HCT116 (cell line): ENCODE measurements at places on chromosomes 2 and 18. TPM values are rescaled to one million over a fixed set of nuclear protein-coding genes. Genes with fewer than 3 reads are reported as not detected.
A peak's percentile ranks its signal among the peaks of the same experiment; 100 is the strongest.

DNA sequence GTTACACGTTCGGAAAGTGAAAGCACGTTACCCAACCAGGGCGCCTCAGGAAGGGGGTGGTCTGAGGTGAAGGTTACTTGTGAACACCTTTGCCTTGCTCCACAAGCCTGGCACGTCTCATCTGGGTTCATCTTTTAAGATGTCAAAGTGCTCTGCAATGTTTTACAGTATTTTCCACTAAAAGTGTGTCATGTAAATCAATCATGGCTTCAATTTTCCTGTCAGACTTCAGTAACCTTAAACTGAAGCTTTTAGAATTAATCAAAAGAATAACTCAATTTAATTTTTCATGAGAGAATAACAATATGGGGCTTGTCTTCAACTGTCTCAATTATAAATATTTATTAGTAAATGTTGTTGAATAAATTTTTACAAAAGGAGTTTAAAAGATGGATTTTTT lies 93.3 kb upstream of the FANCL start:
- H3K27me3 ChIP-seq: no peaks in the 10 kb centered on the region
- no peak for DNase-seq
- H3K36me3 ChIP-seq: no peaks in the 10 kb centered on the region
- H3K27ac ChIP-seq: no peak overlapping the region

Gene ASXL3
- total RNA-seq: not detected

GRCh38 chr2:44247924-44248323 lies 27.4 kb upstream of the SLC3A1 start:
- DNase-seq: no peak
- H3K4me1 ChIP-seq: no peaks in the 10 kb centered on the region
- H3K4me3 ChIP-seq: no peak overlapping the region
- no peaks in the 10 kb centered on the region for H3K27me3 ChIP-seq
- no peak overlapping the region for H3K27ac ChIP-seq
- no peaks in the 10 kb centered on the region for H3K36me3 ChIP-seq

DNA sequence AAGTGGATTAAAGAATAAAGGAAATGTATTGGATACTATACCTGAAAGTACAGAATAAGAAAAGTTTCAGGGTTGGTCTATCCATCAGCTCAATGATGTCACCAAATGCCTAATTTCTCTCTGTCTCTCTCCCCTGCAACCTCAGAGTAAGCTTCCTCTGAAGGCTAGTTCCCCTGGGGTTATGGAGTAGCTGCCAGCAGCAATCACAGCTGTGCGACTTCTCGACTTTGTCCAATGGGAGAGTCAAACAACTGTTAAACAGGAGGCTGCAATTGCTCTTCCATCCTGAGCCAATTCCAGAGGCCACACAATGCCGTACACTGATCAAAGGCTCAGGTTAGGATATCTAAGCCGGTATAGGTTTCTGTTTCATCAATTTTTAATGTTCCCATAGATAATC lies 95.3 kb upstream of the FANCL start:
- no peaks in the 10 kb centered on the region for H3K27me3 ChIP-seq
- H3K4me3 ChIP-seq: no peak overlapping the region
- no peak for DNase-seq
- H3K36me3 ChIP-seq: no peaks in the 10 kb centered on the region
- no peak overlapping the region for H3K27ac ChIP-seq
- H3K4me1 ChIP-seq: no peaks in the 10 kb centered on the region

Gene MEP1B
- not detected for total RNA-seq

GRCh38 chr2:2926858-2927175 lies 450.8 kb downstream of the EIPR1 start:
- no peaks in the 10 kb centered on the region for H3K36me3 ChIP-seq
- no peak overlapping the region for H3K27ac ChIP-seq
- DNase-seq: no peak
- no peaks in the 10 kb centered on the region for H3K4me1 ChIP-seq
- H3K27me3 ChIP-seq: 0 out of 2 replicates have a peak, but pooled peaks cover 6% of the 10 kb centered on the region

Gene CNDP1
- total RNA-seq: not detected

Gene TMEFF2
- total RNA-seq: not detected

GRCh38 chr2:177612659-177613058 lies 220.1 kb downstream of the AGPS start:
- H3K4me1 ChIP-seq: no peaks in the 10 kb centered on the region
- H3K4me3 ChIP-seq: no peak overlapping the region
- H3K36me3 ChIP-seq: no peaks in the 10 kb centered on the region
- H3K27me3 ChIP-seq: no peaks in the 10 kb centered on the region
- no peak overlapping the region for H3K27ac ChIP-seq

DNA sequence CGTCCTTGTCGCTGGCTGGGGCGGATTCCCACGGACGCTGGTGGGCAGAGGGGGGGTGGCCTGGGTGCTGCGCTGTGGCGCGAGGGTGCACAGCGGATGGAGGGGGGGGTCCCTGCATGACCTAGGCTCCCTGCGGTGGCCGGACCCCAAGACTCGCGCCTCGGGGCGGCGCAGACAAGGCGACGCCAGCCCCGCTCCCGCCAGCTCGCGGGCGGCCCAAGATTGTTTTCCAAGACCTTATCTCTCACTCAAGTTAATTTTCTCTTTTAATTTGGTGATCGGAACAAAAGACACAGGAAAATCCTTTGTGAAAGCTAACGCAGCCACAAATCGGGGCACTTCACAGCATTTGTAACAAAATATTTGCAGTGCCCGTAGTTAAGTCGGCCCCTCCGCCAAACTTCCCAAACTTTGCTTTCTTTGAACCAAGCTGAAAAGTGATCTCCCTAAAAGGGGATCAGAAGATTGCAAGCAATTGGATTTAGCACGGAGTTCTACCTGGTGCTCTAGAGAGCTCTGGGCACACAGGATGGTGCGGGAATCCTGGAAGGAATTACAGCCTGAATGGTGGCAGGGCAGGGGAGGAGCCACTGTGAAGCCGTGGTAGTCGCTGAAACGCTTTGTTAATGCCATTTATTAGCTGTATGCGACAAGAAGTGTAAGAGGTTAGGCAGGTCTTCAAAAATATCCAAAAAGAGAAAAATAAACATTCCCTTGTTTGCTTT lies 4.8 kb upstream of the ID2 start:
- H3K4me1 ChIP-seq: peaks cover 40% of the 10 kb centered on the region
- H3K27me3 ChIP-seq: no peaks in the 10 kb centered on the region
- DNase-seq: no peak
- peak overlapping the region; percentile 42 for H3K4me3 ChIP-seq
- H3K36me3 ChIP-seq: no peaks in the 10 kb centered on the region

GRCh38 chr2:8662239-8662879 lies 19.5 kb upstream of the ID2 start:
- peak overlapping the region; percentile 34 for H3K4me3 ChIP-seq
- no peaks in the 10 kb centered on the region for H3K36me3 ChIP-seq
- H3K27ac ChIP-seq: peak overlapping the region; percentile 41; the same call in 1 of the 2 replicates
- peaks cover 26% of the 10 kb centered on the region for H3K4me1 ChIP-seq

DNA sequence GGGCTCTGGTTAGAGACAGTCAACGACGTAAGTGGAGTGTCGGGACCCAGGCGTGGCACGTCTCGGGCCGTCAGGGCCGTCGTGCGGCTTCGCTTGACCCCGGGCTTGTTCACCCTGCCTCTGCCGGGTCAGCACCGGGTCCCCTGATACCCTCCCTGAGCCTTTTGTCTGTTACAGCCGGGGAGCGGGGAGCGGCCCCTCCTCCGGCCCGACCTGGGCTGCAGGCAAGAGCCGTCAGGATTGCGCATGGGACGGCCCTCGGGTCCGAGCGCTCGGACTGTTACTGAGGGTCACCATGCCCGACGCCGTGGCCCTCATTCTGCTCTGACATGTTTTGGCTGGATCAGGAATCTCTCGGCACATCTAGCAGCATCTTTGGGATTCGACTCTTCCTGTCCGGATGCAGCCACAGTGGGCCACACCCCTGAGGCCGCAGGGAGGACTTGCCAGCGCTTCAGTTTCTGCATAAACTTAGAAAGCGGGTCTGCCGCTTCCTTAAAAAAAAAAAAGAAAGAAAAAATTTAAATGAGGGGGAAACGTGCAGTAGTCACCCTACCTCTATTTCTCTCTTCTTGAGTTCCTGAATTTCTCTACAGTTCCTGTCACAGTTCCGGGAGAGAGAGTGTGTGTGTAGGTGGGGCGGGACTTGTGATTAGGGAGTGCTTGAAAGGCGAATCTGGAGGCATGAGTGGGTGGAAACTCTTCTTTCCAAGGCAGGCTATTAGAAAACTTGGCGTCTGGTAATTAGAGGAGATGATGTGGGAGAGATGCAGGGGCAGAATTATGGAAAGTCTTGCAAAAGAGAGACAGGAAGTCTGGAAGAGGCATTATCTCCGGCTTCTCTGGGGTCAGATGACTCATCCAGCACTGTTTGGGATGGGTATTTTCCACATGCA lies 909 bp downstream of the TMEM87B start:
- H3K36me3 ChIP-seq: no peaks in the 10 kb centered on the region
- H3K4me3 ChIP-seq: peak overlapping the region; percentile 62
- H3K27ac ChIP-seq: peak overlapping the region; percentile 95
- no peaks in the 10 kb centered on the region for H3K27me3 ChIP-seq
- DNase-seq: no peak

- H3K27me3 ChIP-seq: 0 out of 2 replicates have a peak, but pooled peaks cover 3% of the 10 kb centered on the region
- H3K36me3 ChIP-seq: no peaks in the 10 kb centered on the region
- DNase-seq: no peak
Observed at GRCh38 chr2:134536296-134536695, 182.5 kb downstream of the TMEM163 start.

Gene HOXD13
- total RNA-seq: not detected

DNA sequence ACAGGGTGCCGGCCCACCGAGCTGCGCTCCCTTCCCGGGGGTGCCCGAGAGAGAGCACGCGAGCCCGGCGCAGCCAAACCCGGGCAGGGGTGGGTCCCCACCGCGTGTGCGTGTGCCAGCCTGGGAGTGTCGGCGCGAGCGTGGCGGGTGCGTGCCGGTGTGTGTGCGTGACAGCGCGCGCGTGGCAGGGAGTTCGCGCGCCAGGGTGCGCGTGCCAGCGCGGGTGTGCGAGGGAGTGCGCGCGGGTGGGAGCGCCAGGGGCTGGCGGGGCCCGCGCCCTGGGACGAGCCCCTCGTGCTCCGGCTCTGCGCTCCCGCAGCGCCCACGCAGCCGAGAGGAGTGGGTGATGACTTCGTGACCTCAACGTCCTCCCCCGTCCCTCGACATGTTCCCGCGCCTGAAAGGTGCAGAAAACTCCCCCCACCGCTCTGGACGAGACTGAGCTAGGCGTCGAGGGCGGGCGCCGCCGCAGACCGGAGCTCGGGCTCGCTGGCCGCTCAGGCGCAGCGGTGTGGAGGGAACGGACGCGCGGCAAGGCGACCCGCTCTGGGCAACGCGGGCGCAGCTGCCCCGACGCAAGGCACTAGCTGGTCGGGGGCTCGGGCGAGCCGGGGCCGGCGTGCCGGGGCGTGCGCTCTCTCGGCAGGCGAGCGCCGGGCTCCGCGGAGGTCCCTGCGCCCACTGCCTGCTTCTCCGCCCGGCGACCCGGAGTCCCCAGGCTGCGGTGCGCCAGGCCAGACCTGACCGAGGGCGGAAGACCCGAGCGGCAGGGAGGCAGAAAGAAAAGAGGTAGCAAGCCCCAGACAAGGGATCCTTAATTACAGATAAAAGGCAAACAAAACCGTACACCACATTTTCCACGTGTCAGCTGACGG lies 582.8 kb downstream of the ZEB2 start:
- no peaks in the 10 kb centered on the region for H3K4me1 ChIP-seq
- H3K4me3 ChIP-seq: no peak overlapping the region
- DNase-seq: no peak
- no peaks in the 10 kb centered on the region for H3K36me3 ChIP-seq
- no peak overlapping the region for H3K27ac ChIP-seq

- no peaks in the 10 kb centered on the region for H3K27me3 ChIP-seq
- peaks cover 6% of the 10 kb centered on the region; the same call in 1 of the 2 replicates for H3K4me1 ChIP-seq
- no peak overlapping the region for H3K4me3 ChIP-seq
- no peak for DNase-seq
- H3K27ac ChIP-seq: no peak overlapping the region
Observed at GRCh38 chr2:120509991-120510735, 164.2 kb downstream of the INHBB start.

Gene DCC
- total RNA-seq: not detected

Gene ALPP
- total RNA-seq: 0.34 TPM

GRCh38 chr18:50042611-50043010 lies 152.3 kb downstream of the MYO5B start:
- H3K36me3 ChIP-seq: no peaks in the 10 kb centered on the region
- peaks cover 10% of the 10 kb centered on the region for H3K4me1 ChIP-seq
- no peak for DNase-seq

DNA sequence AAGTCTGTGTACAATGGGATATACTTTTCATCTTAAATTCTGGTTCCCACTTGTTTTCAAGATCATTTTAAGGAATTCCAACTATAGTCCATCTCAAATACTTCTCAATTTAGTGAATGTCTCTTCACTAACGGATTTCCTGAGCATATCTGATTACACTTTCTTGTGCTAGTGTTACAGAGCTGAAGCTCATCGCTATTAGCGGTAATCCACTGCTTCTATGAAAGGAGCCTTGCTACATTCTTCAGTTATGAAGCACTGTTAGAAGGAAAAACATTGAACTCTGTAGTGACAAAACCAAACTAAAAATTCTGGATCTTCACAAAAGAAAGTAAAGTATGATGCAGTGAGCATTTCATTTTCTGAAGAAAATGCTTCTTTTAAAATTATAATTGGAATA lies 72.0 kb downstream of the AGPS start:
- no peak for DNase-seq
- H3K27ac ChIP-seq: no peak overlapping the region
- no peaks in the 10 kb centered on the region for H3K36me3 ChIP-seq
- no peak overlapping the region for H3K4me3 ChIP-seq
- no peaks in the 10 kb centered on the region for H3K27me3 ChIP-seq

DNA sequence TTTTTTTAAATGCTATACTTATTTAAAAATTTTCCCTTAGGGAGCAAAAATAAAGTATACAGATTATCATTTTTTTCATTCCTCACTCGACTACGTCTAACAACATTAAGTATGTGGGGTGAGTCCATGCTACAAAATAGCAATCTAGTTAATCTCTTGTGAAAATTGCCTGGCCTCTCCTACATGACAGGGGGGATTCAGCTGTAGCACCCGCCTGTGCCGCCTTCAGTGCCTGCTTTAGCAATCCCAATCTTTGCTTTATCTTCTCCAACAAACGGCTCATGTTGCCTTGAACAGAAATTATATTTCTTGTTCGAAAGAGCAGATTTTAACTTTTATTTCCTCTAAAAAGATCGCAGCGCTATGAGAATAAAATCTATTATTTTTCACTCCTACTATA lies 2.4 kb upstream of the SOX11 start:
- no peaks in the 10 kb centered on the region for H3K4me1 ChIP-seq
- no peaks in the 10 kb centered on the region for H3K27me3 ChIP-seq
- no peak for DNase-seq
- no peaks in the 10 kb centered on the region for H3K36me3 ChIP-seq

Gene CTLA4
- total RNA-seq: 0.37 TPM

DNA sequence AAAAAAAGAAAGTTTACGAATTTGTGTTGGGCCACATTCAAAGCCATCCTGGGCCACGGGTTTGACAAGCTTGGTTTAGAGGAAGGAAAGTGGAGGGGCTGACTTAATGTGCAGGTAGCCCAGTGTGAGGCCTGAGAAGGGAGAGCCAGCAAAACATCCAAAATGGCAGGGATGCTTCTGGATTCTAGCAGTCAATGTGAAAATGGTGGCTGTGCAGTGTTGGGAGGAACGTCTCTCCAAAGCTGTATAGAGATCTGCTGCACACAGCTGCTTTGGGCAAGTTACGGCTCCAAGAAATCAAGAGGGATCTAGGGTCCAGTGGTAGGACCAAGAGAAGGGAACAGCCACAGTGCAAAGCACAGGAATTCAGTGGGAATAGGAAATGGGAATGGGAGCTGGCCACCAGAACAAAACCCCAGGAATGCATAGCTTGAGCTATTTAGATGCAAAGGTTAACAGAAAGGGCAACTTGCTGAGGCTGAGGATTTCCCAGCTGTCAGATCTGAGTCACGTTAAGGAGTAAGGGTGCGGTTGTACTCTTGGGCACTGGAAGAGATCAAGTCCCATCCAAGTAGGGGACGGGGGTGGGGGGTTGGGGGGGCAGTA lies 70.6 kb downstream of the B3GNT2 start:
- H3K27me3 ChIP-seq: no peaks in the 10 kb centered on the region
- H3K4me1 ChIP-seq: no peaks in the 10 kb centered on the region
- DNase-seq: no peak
- H3K27ac ChIP-seq: no peak overlapping the region
- no peak overlapping the region for H3K4me3 ChIP-seq

Gene TUBA3E
- not detected for total RNA-seq

Gene PDE1A
- 0.12 TPM for total RNA-seq
